ENCODE measurements at places on chromosomes 3 and 15.

DNA sequence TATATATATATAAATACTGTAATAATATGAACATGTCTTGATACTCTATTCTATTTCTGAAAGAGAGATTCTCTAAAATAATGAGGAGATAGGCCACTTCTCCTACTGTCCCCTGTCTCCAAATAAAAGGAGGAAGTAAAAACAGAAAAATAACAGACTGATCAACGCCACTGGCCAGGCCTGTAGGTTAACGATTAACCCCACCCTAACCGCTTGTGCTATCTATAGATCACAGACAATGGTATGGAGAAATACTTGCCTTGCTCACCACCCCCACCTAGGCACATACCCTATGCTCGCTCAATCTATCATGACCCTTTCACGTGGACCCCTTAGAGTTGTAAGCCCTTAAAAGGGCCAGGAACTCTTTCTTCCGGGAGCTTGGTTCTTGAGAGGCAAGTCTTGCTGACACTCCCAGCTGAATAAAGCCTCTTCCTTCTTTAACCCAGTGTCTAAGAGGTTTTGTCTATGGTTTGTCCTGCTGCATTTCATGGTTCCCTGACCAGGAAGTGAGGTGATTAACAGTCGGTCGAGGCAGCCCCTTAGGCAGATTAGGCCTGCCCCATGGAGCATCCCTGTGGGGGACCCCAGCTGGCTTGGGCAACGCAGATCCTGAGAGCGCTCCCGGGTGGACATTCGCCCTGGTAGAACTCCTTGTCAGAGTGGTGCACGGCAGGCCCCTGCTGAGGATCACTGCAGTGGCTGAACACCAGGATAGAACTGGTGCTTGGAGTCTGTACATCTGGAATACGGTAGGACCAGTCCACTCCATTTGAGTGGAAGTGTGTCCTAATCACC is 521.8 kb upstream of the CNTN3 start:
- DNase-seq: no peak

DNA sequence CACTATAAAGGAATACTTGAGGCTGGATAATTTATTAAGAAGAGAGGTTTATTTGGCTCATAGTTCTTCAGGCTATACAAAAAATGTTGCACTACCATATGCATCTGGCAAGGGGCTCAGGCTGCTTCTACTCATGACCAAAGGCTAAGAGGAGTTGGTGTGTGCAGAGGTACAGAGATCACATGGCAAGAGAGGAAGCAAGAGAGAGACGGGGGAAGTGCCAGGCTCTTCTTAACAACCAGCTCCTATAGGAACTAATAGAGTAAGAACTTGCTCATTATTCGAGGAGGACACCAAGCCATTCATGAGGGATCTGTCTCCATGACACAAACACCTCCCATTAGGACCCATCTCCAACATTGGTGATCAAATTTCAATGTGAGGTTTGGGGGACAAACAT is 6.0 kb upstream of the FNDC3B start:
- DNase-seq: no peak

DNA sequence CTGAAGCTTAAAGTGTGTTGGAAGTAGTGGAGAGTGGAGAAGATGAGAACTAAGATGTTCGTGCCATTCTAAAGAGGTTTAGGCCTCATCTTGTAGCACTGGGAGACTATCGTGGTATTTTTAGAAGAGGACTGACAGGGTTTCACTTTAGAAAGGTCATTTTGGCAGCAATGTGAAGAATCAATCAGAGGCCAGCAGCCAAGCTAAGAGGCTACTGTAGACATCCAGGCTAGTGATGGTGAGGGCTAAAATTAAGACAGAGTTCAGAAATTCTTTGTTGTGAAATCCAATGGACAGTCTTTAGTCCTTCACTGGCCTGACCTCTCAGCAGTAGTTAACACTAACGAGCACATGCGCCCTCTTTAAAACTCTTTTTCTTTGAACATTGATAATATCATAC is 288.2 kb downstream of the TBL1XR1 start:
- DNase-seq: no peak

DNA sequence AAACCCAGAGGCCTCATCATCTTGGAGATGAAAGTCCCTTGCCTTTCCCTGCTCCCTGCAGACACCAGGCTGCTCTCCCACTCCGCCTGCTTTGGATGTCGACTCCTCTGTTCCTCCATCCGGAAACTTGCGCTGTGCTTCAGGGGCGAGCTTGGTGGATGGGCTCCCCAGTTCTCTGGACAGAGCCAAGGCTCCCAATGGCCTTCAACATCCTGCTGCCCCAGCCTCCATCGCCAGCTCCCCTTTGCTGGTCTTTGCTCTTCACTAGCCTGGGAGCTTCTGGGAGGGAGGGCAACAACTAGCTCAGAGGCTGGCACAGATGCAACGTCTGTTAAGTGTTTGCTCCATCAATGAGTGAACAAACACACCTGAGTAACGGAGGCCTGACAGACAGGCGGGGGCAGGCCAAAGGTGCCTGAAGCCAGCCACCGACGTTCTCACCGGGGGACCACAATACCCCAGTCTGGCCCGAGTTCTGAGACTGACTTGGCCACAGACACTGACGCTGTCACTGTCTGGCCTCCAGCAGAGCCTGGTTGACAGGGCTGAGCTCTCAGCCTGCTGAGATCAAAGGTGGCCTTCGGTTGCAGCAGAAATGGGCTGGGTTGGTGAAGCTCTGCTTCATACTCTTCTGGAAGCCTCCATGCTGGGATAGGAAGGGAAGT is 39.0 kb downstream of the RGMA start:
- DNase-seq: no peak

DNA sequence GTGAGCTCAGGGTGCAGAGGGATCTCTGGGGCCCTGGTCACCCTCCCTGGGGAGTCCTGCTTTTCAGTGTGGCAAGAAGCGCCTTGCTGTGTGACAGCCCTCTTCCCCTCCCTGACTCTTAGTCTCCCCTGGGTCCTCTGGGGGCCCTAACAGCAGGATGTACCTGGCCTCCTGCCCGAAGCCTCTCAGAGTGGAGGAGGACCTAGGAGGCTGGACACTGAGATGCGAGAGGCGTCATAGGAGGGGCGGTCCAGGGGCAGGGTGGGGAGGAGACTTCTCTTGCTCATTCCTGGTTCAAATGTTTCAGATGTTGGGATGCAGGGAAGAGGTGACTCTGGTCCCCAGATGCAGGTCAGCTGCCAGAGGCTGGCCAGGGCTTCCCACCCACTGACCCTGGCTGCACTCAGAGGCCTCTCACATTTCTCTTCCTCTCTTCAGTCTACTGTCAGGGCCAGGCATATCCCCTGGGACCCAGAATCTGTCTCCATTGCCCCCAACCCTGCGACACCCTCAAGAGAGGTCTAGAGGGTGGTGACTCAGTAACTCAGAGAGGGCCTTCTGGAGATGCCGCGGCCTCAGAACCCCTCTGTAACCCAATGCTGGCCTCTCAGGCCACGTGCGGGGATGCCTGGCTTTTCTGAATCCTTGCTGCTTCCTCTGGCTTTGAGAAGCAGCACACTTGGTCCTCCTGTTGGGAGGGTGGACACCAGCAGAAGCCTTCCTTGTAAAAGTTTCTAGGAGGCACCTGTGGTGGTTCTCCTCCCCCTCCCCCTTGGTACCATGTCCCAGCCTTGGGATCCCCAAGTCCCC is 25.9 kb downstream of the SNX33 start:
- no peak for DNase-seq

GRCh38 chr3:58403513-58404109 is 30.0 kb downstream of the PDHB start:
- DNase-seq: no peak

GRCh38 chr15:62128916-62129315 is 36.2 kb downstream of the C2CD4B start:
- no peak for DNase-seq

DNA sequence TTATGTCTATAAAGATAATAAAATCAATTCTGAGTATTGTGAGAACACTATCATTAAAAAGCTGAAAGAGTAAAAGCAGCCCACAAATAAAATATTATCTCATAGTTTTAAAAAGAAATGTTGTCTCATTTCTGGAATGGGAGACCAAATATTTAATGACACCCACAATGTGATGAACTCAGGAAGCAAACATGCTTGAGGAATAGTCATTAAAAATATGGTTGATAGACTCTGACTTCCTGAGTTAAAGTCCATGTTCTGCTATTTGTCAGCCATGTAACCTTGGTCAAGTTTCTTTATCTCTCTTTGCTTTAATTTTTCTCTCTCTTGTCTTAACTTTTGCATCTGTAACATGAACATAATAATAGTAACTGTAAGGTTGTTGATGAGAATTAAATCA is 35.5 kb upstream of the CHMP2B start:
- no peak for DNase-seq

GRCh38 chr15:47273864-47274263 is 443.4 kb upstream of the SEMA6D start:
- no peak for DNase-seq

DNA sequence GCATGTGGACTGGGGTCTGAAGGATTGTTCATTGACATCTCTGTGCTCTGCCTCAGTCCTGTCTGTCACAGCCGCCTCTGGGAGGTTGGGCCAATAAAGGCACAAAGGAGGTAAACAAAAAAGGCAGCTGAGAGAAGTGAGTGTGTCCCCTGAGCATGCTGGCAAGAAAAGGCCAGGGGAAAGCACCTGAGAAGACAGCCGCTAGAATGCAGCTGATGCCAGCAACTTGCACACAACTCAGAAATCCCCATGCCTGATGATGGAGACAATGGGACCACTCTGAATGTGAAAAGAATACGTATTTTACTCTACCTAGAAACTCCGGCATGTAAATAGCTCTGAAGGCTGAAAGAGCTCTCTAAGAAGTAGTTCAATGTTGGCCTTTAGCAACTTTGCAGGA is 118.7 kb downstream of the KCNH8 start:
- DNase-seq: no peak

GRCh38 chr15:41564286-41564959 is 5.4 kb downstream of the TYRO3 start:
- DNase-seq: no peak

DNA sequence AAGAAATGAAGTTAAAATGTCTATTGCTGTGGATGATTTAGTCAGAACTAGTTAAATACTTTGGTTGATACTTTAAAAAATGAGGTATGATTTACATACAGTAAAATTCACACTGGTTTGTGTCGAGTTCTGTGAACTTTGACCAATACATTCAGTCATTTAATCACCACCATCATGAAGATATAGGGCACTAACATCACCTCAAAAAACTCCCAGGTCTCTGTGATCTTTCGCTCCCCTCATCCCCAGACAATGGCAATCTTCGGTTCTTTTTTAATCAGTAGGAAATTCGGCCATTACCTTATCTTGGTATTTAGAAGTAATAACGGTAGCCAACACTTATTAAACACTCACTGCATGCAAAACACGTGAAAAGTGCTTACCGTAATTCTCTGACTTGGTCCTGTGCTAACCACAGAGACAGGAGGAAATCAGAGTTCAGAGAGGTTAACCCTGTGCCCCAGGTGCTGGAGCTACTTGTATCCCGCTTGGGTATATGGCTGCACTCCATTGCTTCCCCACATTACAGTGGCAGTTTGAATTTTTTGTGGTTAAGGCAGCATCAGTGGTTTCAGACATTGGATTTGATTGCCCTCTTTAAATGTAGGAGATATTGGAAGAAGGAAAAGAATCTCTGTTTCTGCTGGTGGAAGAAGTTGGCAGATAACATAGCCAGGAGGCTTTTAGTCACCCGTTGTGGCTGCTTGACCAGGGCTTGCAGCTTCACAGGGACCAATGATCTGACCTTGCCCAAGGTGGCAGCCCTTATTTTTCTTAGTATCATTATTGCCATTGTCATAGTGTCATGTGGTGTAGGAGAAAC is 4.2 kb downstream of the PLCL2 start:
- peak; percentile 14 for DNase-seq

DNA sequence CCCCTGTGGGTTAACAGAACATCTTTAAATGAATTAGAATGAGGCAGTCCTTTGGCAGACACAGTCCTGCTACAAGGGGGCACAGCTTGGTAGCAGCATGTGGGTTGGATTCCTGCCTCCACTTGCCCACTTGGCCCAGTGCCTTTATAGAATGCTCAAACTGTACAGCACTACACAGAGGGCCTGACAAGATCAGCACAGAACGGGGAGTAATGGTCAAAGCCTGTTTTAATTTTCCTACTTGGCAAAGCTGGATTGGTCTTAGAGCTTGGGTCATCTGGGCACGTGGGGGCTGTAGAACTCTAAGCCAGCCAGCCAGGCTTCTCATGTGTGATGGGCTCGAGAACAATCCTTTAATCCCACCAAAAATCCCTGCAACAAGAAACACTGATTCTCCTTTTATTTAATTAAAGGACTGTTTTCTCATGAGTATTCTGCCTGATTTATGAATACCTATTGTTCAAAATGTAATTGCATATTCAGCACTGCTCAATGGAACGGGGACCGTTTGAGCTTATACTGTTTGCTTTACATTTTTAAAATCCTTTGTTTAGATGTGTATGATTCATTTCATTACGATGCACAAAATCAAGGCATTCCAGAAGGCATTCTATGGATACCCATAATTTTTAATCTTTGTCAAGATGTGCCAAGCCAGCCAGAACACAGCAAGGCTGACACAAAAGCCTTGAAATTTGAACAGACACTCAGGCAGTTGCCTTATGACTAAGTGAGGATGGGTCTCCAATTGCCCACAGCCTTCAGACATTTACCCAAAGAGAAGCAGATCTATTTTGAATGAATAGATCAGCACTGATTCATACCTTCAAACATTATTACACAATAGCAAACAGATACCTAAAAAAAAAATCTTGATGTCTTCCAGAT is 249.3 kb upstream of the TGFBR2 start:
- DNase-seq: no peak

- DNase-seq: no peak
Observed at GRCh38 chr3:9553948-9554513, 409 bp upstream of the LHFPL4 start.

DNA sequence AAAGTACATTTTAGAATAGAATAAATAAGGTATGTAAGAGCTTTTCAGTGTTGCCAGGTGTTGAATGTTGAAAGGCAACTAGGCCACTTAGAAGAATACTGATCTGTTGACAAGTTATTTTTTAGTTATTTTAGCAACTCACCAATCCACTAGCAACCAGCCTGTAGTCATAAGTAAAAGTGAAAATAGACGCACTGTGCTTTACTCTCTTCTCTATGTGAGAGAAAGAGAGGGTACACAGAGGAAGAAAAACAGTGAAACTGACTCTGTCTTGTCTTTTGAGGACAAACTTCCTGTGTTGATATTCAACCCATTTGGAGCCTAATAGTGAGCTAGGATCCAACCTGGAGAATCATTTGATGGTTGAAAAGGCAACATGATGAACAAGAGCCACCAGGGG is 327.1 kb upstream of the GOLIM4 start:
- no peak for DNase-seq

DNA sequence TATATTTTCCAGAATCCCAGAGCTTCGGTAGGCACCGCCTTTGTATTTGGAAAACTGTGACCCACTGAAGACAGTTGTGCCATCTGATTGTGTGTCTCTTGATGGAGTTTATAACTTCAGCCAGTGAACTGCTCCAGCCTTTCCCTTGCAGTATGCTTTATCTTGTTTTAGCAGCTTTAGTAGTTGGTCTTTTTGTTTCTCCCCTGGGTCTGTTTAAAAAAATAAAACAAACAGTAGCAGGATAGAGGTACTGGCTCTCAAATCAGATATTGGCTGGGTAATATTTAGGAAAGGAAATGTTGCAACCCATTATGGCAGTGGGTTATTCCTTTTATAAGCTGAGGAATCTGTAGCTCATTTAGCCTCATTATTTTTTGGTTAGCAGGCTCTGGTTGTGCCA is 151.5 kb upstream of the BFSP2 start:
- DNase-seq: no peak
